MM.1S (cell line): ENCODE measurements at places on chromosomes 12 and 14.
A peak's percentile ranks its signal among the peaks of the same experiment; 100 is the strongest.

- no peak for DNase-seq
These were observed 28.6 kb upstream of the CEBPE start for GRCh38 chr14:23147676-23148075.

DNA sequence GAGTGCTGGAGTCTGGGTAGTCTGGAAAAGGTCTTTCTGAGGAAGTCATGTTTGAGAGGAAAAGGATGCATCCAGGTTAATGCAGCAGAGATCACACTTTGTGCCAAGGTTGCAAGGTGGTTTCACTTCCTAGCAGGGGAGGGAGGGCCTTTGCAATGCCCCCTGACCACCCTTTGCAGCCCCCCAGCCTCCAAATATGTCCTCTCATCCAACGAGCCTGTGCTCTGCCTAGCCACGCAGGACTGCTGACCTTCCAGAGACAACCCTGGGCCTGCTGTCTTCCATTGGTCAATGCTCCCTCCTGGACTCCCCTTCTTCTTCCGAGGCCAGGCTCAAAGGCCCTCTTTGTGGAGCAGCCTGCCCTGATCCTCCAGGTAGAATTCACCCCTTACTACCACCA lies 47.3 kb upstream of the TUNAR start:
- no peak for DNase-seq

DNA sequence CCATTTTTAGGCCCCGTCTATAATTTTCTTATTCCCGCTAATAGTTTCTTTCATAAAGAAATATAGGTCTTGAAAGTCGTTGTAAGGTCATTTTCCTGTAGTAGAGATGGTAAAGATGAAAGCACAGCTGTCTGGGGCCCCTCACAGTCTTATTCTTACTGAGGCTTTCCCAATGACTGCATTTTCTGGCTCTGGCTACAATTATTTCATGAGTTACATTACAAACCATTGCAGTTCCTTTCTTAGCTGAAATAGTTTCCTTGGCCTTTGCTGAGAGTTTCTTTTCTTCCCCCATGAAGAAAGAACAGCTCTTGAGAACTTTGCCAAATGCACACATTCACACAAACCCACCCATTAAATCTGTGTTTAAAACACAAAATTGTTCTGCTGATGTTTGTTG lies 113.0 kb downstream of the DYRK2 start:
- no peak for DNase-seq

- no peak for DNase-seq
These were observed 2.3 kb downstream of the ANKRD9 start for GRCh38 chr14:102507081-102507856.

- no peak for DNase-seq
These were observed 176.7 kb downstream of the CALM1 start for GRCh38 chr14:90573385-90574105.

GRCh38 chr14:81406863-81407262 lies 6.7 kb upstream of the STON2 start:
- DNase-seq: no peak

DNA sequence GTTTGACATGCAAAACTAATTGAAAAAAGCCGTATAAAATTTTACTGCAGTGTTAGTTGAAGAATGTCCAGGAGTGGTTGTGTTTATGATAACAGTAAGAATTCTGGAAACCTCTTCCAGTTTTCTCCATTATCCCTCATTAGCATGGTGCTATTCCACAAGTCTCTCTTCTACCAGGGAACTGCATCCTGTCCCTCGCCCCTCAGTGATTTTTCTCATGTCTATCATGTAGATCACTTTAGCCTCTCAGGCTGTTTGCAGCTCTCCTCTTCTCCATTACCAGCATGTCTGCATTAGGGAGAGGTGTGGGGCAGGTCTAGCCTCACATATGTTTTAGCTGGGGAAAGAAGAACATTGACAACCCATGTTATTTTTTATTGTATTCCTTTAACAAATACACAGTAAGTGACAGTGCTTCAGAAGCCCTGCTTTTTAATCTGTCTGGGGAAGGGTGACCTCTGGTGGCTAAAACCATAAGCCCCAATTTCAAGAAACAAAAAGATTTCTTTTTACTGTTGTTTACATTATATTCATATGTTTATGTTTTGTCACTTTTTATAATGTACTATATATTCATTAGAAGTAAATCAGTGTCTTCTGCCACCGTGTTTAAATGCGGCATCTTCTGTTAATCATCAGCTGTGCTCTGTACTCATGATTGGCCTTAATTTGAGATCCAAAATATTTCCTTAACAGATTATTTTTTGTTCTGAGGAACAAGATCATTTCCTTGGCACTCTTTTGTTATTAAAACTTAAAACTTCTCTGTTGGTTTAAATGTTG lies 70.7 kb downstream of the RASSF8 start:
- DNase-seq: peak; percentile 67

DNA sequence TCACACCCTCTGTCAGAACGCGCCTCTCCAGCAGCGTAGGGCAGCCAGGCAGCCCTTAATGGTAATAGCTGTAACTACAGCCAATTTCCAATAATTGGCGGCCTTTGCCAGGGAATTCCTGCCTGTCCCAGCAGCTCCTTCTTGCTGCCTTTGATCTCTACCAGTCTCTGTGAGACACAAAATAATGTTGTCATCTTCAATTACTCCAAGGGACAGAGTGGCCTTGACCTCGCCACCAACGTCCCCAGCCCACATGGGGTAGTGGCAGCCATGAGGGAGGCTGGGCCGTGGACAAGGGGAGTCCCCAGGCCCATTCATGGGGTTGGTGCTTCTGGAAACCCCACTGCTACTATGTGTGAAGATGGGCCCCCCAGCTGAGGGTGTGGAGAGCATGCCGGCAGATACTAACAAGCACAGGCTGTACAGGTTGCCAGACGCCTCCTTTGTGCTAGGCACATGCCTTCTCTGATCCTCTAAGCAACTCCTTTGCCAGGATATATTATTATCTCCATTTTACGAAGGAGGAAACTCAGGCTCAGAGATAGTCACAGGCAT lies 17.4 kb upstream of the CLMN start:
- DNase-seq: no peak

DNA sequence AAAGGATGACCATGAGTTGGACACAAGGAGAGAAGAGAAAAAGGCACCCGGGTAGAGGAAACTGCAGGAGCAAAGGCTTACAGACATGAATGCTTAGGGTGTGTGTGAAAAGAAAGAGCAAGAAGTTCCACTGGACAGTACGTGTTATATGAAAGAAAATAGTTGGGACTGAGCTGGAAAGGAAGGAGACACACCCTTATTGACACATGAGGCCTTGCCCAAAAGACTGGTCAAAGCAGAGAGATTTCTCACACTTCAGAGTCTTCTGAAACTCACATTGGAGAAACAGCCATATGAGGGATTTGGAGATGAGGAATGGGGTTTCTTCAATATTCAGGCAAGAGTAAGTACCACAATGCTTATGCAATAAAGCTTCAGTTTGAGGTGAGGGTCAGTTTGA lies 56.0 kb downstream of the TTC9 start:
- DNase-seq: no peak
